Stimulated activated CD4-positive, alpha-beta T cell treated with anti-CD3 and anti-CD28 coated beads, Interleukin-4, amount 100 ng/mL, for 24 hours (primary cell): ENCODE measurements at places on chromosomes 6 and 20.

GRCh38 chr6:127841811-127842210, 59.0 kb downstream of the THEMIS start:
- DNase-seq: no peak

DNA sequence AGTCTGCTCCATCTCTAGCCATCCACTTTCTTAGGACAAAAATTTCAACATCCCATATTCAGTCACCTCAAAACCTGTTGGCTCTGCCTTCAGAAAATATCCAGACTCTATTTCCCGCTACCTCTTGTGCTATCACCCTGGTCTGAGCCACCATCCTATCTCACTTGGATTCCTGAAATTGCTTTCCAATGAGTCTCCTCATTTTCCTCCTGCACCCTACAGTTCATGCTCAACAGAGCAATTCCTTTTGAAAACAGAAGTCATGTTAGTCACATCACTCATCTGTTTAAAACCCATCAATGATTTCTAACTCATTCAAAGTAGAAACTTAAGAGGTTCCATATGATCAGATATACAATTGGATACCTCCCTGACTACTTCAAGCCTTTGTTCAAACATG, 229.9 kb downstream of the ADGRG6 start:
- DNase-seq: no peak

DNA sequence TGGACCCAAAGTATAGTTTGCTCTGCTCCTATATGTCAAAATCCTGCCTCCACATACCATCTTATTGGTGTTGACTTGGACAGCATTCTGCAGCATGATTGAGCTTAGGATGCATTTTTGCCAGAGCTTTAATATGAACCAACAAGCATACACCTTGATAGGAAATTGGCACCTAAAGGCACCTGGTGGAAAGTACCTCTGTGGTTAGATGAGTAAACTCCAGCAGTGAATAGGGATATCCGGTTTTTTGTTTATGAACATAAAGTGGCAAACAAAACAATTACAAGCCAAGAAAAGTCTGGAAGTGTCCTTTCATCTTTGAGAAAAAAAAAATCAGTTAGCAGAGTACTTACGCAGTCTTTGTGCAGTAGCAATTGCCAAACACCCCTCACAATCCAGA, 6.2 kb upstream of the CYP24A1 start:
- DNase-seq: no peak

GRCh38 chr6:148890096-148890495, 143.3 kb downstream of the UST start:
- DNase-seq: no peak

DNA sequence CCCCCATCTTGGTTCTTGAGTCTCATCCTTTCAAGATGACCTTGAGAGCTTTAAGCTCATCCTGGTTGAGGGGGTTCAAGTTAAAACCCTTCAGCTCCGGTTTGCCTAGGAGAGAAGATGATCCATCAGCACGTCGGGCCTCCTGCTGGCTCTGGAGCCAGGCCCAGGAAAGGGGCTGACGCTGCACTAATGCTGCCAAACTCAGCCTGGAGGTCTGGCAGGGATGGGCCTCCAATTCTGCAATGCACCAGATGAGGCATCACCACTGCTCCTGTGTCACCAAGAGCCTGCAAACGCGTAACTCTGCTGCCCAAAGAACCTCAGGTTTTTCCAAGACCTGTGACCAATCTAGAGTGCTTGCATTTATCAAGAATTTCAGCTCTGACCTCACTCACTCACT, 6.1 kb downstream of the PDRG1 start:
- no peak for DNase-seq

DNA sequence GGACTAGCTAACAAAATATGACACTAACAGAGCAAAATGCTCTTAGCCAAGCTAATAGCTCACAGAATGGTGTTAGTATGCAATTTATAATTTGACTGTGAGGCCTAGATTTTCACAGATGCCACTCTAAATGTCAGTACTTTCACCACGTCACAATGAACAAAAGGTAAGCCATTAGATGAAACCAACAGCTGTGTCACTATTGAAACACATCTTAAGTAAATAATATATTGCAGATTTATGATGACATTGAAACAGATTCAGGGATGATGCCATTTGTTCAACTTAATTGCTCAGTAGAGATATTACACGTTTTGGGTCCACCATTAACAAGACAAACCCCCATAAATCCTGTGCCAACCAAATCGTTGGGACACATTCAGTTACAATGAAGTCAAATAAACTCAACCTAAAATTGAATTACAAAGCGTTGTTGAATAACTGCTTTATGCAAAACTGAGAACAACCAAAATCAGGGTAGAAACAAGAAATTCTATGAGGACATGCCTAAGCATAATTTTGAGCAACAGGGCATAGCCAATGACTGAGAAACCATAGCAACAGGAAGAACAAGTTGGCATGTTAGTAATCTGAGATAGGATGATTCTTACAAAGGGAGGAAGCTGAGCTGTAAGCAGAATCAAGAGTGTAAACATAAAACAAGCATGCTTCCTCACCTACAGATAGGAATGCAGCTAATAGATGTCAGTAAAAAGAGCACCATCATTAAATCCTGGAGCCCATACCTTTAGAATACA, 85.6 kb upstream of the KHDRBS2 start:
- DNase-seq: no peak

DNA sequence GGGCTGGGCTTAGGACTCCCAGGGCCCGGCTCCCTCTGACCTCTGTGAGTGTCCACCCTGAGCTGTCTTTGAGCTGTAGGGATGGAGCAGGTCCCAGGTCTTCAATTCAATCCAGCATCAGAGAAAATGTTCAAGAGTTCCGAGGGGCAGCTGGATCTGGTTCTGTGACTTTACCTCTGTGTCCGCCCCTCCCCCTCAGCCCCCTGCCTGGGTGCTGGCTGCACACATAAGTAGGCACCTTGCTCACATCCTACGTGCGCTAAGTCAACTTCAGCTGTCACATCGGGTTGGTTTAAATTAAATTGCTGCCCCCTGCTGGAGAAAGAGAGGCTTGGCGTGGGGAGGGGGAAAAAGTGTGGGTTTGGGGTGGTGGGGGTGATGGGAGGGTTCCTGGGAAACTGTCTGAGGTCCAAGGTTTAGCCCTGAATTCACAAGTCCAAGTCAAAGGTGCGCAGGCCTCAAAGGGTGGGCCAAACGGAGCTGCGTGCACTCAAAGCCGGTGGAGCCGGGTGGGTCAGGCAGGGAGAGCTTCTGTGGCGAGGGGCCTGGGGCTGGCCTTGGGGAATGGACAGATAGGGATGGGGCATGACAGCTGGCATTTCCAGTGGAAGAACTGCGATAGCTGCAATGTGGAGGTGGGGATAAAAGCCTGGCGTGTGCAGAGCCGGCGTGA, 3.0 kb downstream of the WFDC5 start:
- peak; percentile 17 for DNase-seq

DNA sequence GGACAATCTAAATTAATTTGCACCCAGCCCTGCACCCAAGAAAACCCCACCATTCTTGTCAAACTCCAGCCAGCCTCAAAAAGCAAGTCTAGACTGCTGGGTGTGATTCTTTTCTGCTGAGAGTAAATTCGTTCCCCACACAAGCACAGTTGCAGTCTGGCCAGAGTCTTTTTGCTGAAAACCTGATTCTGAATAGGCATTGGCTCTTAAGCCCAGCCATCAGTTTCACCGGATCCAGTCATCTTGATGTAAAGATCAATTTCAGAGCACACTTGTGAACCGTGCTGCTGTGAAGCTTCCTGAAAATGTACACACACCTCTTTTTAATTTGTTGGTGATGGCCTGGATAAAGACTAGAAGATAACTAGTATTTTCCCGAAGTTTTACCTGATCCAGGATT, 159.4 kb upstream of the GGTLC1 start:
- no peak for DNase-seq

GRCh38 chr20:40654876-40655275, 34.2 kb downstream of the MAFB start:
- no peak for DNase-seq

DNA sequence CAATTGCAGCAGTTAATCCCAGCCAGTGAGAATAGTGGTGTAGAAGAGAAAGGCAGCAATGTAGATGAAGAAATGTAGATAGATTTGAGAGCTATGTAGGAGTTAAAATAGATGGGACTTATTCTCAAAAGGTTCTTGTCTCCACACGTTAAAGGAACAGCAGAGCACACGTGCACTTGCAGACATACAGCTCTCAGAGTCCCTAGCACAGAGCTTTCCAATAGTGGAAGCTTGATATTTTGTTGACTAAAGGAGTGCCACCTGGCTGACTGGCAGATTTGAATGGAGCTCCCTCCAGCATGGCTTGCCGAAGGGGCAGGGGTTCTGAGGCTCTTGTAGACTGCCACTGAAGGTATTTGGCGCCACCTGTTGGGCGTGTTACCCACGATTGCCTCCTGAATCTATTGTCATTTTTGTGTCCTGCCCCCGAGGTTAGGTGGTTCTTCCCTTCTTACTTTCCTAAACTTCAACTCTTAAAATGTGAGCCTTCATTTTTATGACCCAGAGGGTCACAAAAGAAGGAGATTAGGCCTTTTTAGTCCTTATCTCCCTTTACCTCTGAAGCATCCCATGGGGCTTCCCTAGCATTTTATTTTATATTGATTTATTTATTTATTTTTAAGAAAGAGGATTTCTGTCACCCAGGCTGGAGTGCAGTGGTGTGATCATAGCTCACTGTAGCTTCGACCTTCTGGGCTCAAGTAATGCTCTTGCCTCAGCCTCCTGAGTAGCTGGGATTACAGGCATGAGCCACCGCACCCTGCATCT, 16.4 kb downstream of the BRD2 start:
- DNase-seq: peak; percentile 93

- DNase-seq: no peak
Measured at GRCh38 chr20:53412577-53413185, 181.0 kb downstream of the ZNF217 start.

DNA sequence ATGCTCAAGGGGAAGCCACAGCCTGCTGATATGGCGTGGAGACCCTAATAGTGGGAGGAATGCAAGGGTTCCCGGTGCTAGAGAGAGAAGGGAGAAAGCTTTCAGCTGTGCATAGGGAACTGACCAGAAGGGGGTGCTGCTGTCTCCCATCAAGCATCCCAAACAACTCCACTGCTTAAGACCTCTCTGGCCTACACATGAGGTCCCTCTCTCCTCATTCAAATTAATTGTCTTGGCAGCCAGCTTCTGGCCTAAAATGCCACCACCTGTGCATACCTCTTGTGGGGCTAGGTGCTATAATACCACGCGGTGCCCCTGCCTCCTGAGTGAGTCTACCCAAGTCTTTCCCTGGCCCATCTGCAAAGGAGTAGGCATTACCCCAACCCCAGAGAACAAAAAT, 14.5 kb downstream of the ADISSP start:
- peak; percentile 66 for DNase-seq

- no peak for DNase-seq
Measured at GRCh38 chr6:12478921-12479320, 188.8 kb downstream of the EDN1 start.

- no peak for DNase-seq
Measured at GRCh38 chr20:24102749-24103333, 114.3 kb upstream of the GGTLC1 start.

- no peak for DNase-seq
Measured at GRCh38 chr20:3248993-3249347, 10.0 kb upstream of the SLC4A11 start.

GRCh38 chr6:37517411-37517812, 17.7 kb upstream of the CCDC167 start:
- DNase-seq: peak; percentile 84

DNA sequence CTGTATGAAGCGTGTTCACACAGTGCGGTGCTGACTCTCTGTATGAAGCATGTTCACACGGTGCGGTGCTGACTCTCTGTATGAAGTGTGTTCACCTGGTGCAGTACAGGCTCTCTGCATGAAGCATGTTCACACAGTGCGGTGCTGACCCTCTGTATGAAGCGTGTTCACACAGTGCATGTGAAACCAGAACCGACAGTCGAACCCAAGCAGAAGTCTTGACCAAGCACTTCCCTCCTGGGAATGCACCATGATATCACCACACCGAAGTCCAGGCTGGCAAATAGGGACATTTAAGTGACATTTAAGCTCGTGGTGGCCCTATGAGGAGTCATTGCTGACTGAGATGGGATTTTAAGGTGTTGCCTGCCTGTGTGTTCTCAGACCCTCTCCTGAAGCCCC, 11.3 kb upstream of the SERPINB1 start:
- no peak for DNase-seq

GRCh38 chr6:4059115-4059777, 19.7 kb downstream of the FAM217A start:
- DNase-seq: peak; percentile 64

- no peak for DNase-seq
Measured at GRCh38 chr6:157227202-157228166, 95.8 kb downstream of the TMEM242 start.

- DNase-seq: no peak
Measured at GRCh38 chr20:1876975-1877608, 18.1 kb upstream of the SIRPA start.
